ENCODE measurements at places on chromosomes 3 and 15. TPM values are rescaled to one million over a fixed set of nuclear protein-coding genes. Genes with fewer than 3 reads are reported as not detected.

Gene LDHAL6B
- polyA plus RNA-seq, result not detected

Gene CCRL2
- polyA plus RNA-seq, result not detected

Gene SPSB4
- 0.21 TPM for polyA plus RNA-seq

Gene ALDH1A2
- not detected for polyA plus RNA-seq

Gene PLXND1
- 53.5 TPM for polyA plus RNA-seq

Gene DNAJA4
- 0.02 TPM for polyA plus RNA-seq

Gene NFKBIZ
- polyA plus RNA-seq, result 59.9 TPM

Gene UCN2
- 0.50 TPM for polyA plus RNA-seq

GRCh38 chr3:5192571-5193365, 5.3 kb downstream of the EDEM1 start:
- peaks cover 8% of the 10 kb centered on the region for H3K36me3 ChIP-seq
- H3K27me3 ChIP-seq, result no peaks in the 10 kb centered on the region
- H3K27ac ChIP-seq, result no peak overlapping the region
- peaks cover 49% of the 10 kb centered on the region for H3K4me1 ChIP-seq

DNA sequence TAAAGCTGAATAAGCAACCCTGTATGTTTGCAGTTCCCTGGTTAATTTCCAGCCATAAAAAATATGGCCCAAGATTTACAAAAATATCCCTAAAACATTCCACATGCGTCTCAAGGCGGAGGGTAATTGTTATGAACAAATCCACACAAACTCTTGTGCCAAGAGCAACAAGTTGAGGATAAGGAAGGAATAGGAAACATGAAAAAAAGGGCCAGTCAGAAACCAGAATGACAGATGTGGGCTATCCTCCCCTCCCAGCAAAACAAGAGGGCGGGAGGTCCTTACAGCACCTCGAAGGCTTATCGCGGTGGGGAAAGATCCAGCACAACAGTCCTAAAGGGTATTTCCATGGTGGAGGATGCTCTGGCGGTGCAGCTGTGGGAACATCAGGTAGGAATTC, 155.6 kb upstream of the HES1 start:
- no peak for DNase-seq
- H3K27ac ChIP-seq, result no peak overlapping the region
- no peaks in the 10 kb centered on the region for H3K4me1 ChIP-seq
- no peak overlapping the region for H3K4me3 ChIP-seq
- H3K36me3 ChIP-seq, result no peaks in the 10 kb centered on the region
- no peaks in the 10 kb centered on the region for H3K27me3 ChIP-seq

- no peak for DNase-seq
- H3K36me3 ChIP-seq, result no peaks in the 10 kb centered on the region
- H3K4me1 ChIP-seq, result no peaks in the 10 kb centered on the region
- no peaks in the 10 kb centered on the region for H3K27me3 ChIP-seq
These were observed 10.4 kb downstream of the COL6A6 start for GRCh38 chr3:130527426-130527825.

DNA sequence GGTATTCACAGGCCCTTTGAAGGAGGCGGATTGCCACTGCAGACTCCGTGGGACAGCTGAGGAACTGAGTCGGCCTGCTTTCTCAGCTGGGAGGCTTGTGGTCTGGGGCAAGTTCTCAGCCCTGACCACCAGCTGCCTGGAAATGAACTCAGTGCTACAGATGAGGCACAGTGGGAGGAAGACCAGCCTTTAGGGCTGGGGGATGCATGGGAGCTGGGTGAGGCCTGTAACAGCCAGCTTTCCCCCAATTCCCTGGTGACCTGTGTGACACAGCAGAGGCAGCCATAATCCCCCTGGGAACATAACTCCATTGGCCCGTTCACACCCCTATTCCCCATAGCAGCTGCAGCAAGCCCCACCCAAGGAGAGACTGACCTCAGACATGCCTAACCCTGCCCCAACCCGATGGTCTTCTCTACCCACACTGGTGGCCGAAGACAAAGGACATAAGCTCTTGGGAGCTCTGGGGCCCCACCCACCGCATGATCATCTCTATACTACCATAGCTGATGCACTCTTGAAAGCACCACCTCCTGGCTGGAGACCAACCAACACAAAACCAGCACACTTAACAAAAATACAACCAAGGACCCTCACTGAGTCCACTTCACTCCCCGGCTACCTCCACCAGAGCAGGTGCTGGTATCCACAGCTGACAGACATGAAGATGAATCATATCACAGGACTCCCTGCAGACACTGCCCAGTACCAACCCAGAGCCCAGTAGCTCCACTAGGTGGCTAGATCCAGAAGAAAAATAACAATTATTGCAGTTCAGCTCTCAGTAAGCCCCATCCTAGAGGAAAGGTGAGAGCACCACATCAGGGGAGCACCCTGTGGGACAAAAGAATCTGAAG, 24.9 kb downstream of the ZMAT3 start:
- no peak overlapping the region for H3K4me3 ChIP-seq
- H3K4me1 ChIP-seq, result no peaks in the 10 kb centered on the region
- H3K27me3 ChIP-seq, result no peaks in the 10 kb centered on the region
- no peak overlapping the region for H3K27ac ChIP-seq
- DNase-seq, result no peak

GRCh38 chr3:3086239-3086638, 23.9 kb downstream of the IL5RA start:
- H3K27me3 ChIP-seq, result no peaks in the 10 kb centered on the region
- no peaks in the 10 kb centered on the region for H3K4me1 ChIP-seq
- H3K27ac ChIP-seq, result no peak overlapping the region

GRCh38 chr3:194120789-194121770, 14.9 kb upstream of the HES1 start:
- H3K4me3 ChIP-seq, result no peak overlapping the region
- no peaks in the 10 kb centered on the region for H3K4me1 ChIP-seq
- H3K36me3 ChIP-seq, result no peaks in the 10 kb centered on the region
- H3K27me3 ChIP-seq, result peaks cover 4% of the 10 kb centered on the region
- DNase-seq, result no peak
- H3K27ac ChIP-seq, result no peak overlapping the region

DNA sequence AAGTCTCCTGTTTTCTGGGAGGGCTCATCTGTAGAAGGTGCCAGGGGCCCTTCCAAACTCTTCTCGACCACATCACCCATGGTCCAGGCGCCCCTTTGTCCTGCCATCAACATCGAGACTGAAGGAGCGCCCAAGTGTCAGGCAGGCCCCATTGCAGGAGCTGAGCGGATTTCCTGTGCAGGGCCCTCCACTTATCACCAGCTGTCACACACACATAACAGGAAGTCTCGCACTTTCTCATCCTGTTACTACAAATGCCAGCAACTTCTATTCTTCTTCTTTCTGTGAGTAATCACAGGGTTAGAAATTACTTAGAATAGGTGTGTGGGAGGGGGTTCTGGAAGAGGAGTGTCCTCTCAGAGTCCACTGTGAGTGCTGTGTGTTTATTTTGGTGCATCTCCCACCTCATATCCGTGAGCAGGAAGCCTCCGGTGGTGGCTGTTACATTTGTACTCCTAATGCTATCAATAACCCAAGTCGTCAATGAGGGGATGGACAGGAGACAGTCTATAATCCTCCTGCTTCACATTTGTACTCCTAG, at the start of gene KLHL6:
KLHL6 (minus strand) TSS at position 166 of the 541 bp plus-strand sequence; CDS start at position 113, 53 bp downstream.
- H3K4me3 ChIP-seq, result no peak within 1 kb of the TSS
- H3K36me3 ChIP-seq, result no peaks in the 10 kb centered on the region
- no peaks in the 10 kb centered on the region for H3K27me3 ChIP-seq
- no peak for DNase-seq
- H3K4me1 ChIP-seq, result no peaks in the 10 kb centered on the region

DNA sequence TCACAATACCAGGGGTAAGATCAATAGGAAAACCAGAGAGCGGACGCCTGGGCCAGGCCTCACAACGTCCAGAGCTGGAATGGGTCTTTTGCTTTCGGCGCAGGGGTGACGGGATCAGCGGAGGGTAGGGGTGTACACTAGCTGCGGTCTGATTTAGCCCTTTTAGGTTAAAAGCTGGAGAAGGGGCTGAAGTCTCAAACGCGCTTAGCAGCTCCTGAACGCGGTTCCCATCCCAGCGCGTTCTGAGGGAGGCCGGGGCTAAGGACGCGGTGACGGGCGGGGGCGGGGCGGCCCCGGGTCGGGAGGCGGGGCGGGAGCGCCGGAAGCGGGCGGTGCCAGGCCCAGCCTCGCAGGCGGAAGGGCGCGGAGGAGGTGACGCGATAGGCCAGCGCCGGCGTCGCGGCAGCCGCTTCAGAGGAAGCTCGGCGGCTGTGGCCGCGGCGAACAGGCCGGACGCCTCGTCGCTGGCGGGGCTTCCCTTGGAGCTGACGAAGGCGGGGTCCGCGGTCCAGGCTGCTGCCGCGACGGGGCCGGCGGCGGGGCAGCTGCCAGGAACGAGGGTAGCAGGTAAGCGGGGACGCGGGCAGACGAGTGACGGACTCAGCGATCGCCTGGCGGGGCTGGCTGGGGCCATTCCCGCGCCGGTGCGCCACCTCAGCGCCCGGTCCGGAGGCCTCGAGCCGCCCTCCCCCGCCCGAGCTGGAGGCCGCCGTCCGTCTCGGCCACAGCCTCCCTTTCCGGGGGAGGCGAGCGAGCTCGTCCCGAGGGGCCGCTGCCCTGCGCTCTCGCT, at the start of gene SENP5:
SENP5 (plus strand) TSS at position 414 of the 790 bp plus-strand sequence. CDS start 17,262 bp downstream, outside the sequence.
- peak within 1 kb of the TSS; percentile 83 for H3K27ac ChIP-seq
- H3K36me3 ChIP-seq, result no peaks in the 10 kb centered on the region
- peaks cover 5% of the 10 kb centered on the region for H3K4me1 ChIP-seq
- DNase-seq, result peak; percentile 97
- H3K27me3 ChIP-seq, result no peaks in the 10 kb centered on the region
- peak within 1 kb of the TSS; percentile 72 for H3K4me3 ChIP-seq

DNA sequence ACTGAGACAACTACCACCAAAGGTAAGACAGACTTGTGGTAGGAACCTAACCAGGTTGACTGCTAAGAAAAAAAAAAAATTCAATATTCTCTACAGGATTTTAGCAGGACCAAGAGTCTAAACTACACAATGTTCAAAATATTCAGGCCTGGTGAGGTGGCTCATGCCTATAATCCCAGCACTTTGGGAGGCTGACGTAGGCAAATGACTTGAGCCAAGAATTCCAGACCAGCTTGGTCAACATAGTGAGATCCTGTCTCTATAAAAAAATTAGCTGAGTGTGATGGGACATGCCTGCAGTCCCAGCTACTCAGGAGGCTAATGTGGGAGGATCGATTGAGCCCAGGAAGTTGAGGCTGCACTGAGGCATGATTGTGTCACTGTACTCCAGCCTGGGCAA, 341.6 kb upstream of the WNT5A start:
- H3K4me1 ChIP-seq, result peaks cover 3% of the 10 kb centered on the region
- no peaks in the 10 kb centered on the region for H3K27me3 ChIP-seq
- no peak for DNase-seq
- H3K36me3 ChIP-seq, result no peaks in the 10 kb centered on the region
- no peak overlapping the region for H3K4me3 ChIP-seq
- H3K27ac ChIP-seq, result no peak overlapping the region

DNA sequence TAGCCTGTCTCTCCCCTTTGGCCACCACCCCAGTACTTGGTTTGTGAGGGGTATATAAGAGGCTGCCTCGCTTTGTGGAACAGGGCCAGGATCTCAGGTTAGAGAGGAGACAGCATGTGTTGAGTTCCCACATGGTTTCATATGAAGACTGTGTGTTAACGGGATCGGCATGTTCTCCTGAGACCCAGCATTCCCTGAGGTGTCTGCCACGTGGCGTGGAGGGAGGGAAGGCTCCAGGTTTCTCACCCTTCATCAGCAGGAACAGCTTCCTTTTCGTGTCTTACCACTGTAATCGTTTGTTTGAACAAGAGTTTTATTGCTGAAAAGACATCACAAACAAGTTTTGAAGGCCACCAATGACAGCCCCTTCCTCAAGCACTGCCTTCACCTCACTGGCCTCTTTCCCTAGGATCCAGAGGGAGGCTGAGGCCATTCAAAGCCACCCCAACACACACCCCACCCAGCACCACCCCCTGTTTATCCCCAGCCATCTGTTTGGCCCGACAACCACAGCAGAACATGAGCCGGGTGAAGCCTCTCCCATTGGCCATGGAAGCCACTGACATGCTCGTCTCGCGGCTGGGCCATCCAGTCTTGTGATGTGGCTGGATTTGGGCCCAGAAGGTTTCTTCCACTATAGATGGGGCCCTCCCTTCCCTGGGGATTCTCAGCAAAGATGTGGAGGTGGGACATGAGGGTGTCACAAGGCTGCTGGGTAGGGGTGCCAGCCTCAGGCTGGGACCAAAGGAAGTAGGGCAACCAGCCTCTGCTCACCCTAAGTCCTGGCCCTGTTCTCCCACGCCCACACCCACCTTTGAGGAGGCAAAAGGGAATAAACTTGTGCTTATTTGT, 10.0 kb downstream of the BHLHE40 start:
- no peaks in the 10 kb centered on the region for H3K27me3 ChIP-seq
- H3K4me1 ChIP-seq, result peaks cover 26% of the 10 kb centered on the region
- H3K27ac ChIP-seq, result no peak overlapping the region
- DNase-seq, result no peak

- peak; percentile 3 for DNase-seq
- H3K36me3 ChIP-seq, result no peaks in the 10 kb centered on the region
- H3K4me1 ChIP-seq, result no peaks in the 10 kb centered on the region
These were observed 222.5 kb downstream of the SNRPN start for GRCh38 chr15:25176991-25177954.

GRCh38 chr3:195929452-195929851, 21.1 kb upstream of the TNK2 start:
- no peaks in the 10 kb centered on the region for H3K4me1 ChIP-seq
- no peak overlapping the region for H3K27ac ChIP-seq
- H3K36me3 ChIP-seq, result no peaks in the 10 kb centered on the region
- no peak for DNase-seq
- H3K4me3 ChIP-seq, result no peak overlapping the region
- H3K27me3 ChIP-seq, result no peaks in the 10 kb centered on the region

All from SK-N-SH (cell line).